ENCODE measurements at places on chromosomes 7 and 10. TPM values are rescaled to one million over a fixed set of nuclear protein-coding genes. Genes with fewer than 3 reads are reported as not detected.

Gene CALML5
- 2.4 TPM for total RNA-seq

Gene DPCD
- 32.0 TPM for total RNA-seq

Gene VPS37D
- total RNA-seq: 2.1 TPM

Gene PRSS2
- total RNA-seq: not detected

Gene NUTM2A
- total RNA-seq: 1.3 TPM

Gene GNAI1
- 48.4 TPM for total RNA-seq

Gene HPSE2
- not detected for total RNA-seq
